ENCODE measurements at places on chromosomes 7 and 10.

DNA sequence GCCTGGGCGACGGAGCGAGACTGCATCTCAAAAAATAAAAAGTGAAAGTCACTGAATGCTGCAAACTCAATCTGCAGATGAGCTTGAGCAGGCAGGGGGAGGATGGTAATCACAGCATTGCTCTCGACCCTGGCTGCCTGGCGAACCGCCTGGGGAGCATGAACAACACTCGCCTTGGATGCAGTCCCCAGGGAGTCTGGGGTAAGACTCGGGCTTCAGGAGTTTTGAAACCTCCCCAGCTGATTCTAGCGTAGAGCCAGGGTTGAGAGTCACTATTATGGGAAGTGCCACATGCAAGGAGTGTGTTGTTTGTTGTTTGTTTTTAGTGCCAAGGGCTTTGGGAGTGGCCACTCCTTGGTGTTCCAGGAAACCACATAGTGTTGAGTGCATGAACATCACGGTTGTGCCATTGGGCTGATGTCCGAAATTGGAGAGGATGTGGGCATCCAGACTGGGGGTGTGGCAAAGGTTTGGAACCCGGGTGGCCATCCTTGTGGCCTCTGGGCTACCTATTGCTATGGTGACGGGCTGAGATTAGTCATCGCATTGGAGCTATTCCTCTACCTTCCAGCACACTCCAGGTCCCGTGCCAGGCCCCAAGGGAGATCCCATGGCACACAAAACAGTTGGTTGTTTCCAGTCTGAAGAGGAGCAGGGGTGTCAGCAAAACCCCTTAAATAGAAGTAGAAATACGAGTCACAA lies 92.6 kb downstream of the RGS10 start:
- DNase-seq, result no peak

GRCh38 chr7:107973861-107974260 lies 29.1 kb downstream of the LAMB1 start:
- no peak for DNase-seq

DNA sequence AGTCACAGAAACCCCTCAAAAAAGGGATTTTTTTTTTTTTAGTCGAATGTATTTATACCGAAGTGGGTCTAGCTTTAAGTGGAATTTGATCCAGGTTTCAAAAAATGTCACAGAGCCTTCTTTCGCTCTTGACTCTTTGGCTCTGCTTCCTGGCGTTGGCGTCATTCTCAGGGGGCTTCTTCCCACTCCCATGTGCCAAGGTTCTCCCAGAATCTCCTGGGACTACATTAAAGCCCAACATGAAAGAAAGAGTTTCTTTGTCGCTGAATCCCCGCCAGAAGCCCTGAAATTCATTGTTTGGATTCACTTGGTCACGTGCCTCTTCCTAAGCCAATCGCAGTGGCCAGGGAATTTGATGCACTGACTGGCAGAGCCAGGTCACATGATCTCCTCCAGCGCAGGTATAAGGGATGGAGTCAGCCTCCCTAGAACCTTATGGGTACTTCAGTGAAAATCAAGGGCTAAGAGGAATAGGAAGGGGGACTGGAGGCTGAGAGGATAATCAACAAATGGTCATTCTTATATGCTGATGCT lies 101.2 kb downstream of the RPS24 start:
- no peak for DNase-seq

DNA sequence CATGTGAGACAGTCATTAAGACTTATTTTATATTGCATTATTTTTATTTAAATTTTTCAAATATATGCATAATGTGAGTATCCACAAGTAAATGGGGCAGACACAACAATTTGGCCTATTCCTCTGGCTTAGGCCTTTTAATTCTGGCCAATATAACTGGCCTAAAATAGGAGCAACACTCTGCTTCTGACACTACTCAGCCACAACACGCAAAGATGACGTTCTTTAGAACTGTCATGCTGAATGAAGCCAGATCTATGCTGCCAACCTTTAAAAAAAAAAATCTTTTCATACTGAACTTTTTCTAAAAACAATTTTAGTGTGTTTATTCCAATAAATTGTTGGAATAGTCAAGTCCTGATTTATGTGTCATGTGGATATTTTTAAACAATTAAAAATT lies 355.0 kb upstream of the BMPER start:
- DNase-seq, result no peak

DNA sequence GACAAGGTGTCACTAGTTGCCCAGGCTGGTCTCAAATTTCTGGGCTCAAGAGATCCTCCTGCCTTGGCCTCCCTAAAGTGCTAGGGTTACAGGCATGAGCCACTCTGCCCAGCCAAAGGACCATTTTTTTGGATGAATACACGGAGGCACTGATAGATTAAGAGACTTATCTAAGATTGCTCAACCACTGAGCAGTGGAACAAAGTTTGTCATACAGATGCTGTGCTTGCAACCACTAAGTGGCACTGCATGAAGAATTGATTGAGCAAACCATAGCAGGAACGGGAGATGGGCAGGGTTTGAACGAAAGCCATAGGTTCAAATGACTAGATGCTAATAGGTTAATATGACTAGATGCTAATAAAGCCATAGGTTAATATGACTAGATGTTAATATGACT lies 61.1 kb downstream of the EBLN1 start:
- DNase-seq, result no peak

DNA sequence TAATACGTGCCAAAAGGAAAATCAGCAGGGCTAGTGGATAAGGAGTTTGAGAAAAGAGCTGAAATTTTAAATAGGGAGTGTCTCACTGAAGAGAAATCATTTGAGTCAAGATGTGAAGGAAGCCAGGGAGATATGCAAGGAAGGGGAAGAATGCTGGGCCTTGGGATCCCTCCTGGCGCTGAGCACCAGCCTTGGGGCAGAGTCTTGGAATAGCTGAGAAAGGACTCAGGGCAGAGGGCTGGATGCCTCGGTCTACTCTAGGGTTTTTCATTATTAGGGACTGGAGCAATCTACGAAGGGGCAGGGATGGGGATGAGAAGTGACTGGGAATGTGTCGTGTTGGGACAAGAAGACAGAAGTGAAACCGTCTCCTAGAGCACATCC lies 484 bp downstream of the ZWINT start:
- no peak for DNase-seq

GRCh38 chr7:76330673-76331072 lies 28.1 kb downstream of the YWHAG start:
- DNase-seq, result no peak

DNA sequence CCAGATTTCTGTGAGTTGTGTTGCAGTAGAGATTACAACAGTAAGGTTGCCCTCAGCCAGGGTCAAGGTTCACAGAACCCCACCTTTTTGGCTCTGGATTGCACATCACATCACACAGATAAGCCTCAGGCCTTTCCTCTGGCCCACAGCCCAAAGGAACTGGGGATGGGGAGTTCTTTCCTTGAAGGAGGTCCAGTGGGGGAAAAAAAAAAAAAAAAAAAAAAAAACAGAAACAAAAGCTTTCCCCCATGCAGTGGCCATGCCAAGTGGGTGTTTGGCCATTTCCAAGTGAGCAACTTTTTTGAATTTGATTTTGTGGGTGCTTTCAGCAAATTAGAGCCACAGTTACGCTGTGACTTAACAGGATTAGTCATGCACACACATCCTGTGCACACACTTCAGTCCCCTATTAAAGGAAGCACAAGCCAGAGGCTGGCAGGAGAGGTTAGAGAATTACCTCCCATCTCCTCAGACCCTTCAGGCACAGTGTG lies 79.3 kb upstream of the NANOS1 start:
- peak; percentile 56 for DNase-seq

DNA sequence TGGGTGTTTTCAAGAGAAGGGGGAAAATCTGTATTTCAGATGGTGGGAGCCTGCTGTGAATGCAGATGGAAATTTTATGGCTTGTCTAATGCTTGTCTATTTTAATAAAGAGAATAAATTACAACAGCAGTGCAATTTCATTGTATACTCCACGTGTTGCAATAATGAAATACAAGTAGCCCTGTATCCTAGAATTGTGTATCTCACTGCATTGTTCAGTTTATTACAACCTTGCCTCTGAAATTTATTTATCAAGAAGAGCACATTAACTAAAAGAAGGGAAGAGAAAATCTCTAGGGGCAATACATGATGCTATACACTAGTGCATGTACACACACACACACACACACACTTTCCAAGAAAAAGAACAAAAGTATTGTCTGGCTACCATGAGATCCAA lies 21.8 kb downstream of the ANK3 start:
- DNase-seq, result no peak

DNA sequence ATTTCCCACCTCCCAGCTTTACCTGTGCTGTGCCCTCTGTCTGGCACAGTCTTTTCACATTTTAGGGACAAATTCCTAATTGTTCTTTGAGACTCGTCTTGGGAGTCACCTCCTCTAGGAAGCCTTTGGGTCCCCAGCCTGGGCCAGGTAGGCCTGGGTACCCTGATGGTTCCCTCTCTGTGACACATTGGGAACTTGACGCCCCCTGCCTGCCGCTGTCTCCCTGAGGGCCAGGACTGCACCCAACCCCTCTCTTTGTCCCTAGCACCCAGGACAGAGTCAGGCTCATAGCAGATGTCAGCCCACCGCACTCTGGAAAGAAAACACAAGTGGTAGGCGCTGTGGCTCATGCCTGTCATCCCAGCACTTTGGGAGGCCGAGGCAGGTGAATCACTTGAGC lies 71.4 kb downstream of the GTF2IRD1 start:
- DNase-seq, result no peak

DNA sequence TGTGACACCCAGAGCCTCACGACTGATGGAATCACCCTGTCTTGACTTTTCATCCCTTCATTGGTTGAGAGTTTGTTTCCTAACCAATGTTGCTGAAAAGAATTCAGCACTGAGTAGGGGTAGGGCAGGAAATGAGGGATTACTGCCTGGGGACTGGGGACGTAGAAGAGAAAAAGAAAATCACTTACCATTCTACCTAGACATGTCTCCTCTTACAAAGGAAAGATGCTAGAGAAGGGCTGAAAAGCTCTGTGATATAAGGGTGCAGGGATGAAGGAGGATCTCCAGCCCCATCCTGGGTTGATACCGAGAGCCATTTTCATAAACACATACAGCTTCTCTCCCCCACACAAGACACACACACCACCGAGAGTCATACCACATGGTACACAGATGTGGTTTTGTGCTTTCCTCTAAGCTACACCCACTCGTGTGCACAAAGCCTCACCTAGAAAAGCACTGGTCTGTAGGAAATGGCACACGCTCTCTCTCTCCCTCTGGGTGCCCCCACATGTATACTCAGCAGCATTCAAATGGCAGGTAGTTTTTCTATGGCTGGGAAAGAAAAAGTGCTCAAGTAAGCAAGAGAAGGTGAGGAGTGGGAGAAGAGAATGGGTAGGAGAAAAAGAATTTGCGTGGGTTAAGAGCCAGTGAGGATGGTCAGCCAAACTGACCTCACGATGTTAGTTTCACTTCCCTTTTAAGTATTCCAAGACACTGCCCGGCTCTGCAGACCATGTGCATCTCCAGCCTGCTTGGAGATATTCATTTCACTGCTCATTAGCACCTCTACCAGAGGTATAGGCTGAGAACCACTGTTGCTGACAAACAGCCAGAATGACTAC lies 85.8 kb downstream of the CALD1 start:
- DNase-seq, result peak; percentile 49

DNA sequence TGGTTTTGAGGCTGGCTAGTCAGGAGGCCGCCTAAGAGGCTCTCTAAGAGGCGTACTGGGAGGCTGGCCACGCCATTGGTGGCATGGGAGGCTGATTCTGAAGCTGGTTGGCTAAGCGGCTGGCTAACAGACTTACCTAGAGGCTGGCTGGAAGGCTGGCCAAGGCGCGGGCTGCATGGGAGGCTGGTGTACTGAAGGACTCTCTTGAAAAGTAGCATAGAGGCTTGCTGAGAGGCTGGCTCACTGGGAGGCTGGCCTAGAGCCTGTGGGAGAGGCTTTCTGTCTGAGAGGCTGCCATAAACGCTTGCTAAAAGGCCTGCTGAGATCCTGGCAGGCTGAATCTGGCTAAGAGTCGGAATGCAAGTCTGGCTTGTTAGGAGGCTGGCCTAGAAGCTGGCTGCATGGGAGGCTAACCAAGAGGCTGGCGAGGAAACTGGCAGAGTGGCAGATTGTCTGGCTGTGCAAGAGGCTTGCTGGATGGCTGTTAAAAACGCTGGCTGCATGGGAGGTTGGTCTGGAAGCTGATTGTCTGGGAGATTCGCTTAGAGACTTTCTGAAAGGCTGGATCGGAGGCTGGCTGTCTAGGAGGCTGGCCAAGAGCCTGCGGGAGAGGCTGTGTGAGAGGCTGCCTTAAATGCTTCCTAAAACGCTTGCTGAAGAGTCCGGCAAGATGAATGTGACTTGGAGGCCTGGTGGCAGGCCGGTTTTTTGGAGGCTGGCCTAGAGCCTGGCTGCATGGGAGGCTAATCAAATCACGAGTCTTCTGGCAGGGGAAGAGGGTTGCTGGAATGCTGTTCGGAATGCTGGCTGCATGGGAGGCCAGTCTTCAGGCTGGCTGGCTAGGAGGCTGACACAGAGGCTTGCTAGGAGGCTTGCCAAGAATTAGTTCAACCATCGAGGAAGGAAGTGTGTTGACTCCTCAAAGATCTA lies 134.2 kb downstream of the OR13A1 start:
- no peak for DNase-seq

GRCh38 chr7:7988706-7989105 lies 20.1 kb downstream of the GLCCI1 start:
- no peak for DNase-seq

All from dermis blood vessel endothelial cell (primary cell).